ENCODE measurements at places on chromosomes 5 and 9.

DNA sequence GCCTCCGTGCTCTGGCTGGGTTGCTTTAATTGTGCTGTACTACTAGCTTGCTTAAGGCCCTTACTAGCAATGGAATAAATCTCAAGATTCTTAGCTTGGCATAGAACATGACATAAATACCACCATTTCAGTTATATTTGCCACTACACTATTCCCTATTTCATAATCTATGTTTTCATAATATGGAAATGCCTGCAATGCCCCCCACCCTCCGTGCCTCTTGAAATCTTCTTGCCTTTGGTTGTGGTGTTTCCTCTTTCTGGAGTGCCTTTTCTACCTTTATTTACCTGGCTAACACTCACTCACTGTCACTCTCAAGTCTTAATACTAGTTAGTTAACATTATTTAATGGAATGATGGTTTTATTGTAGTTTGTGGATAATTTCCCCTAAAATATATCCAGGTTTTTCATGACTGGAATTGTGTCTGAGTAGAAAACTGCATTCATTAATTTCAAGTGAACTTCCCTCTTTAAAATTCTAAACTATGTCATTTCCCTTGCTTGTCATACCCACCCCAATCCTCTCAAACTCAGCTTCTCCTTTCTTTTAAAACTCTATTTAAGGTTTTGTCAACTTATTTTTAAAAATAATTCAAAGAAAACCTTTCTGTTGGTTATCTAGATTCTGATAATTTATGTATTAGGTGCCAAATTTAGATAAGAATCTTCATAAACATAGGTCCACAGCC lies 521.7 kb upstream of the DAB2 start:
- no peak for DNase-seq

- DNase-seq, result no peak
Measured at GRCh38 chr9:116812231-116813030, 125.3 kb downstream of the TRIM32 start.

DNA sequence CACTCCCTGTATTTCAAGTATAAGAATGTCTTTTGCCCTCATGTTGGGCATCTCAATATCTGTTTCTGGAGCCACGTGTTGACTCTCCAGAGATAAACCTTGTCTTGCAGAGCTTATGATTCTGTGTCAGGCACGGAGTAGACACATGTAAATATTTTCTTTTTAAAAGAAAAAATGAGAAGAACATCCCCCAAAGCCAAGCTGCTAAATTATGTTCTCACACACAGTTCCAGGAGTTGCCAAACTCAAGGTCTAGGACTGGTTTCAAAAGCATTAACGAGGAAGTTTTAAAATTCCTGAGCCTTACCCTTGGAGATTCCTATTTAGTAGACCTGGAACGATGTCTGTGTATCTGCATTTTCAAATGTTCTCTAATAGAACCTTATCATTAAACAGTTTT lies 1228.3 kb upstream of the WWC1 start:
- DNase-seq, result no peak

GRCh38 chr5:87400305-87400899 lies 12.3 kb downstream of the CCNH start:
- DNase-seq, result no peak

- DNase-seq, result no peak
Measured at GRCh38 chr5:124901081-124901480, 154.6 kb upstream of the ZNF608 start.

DNA sequence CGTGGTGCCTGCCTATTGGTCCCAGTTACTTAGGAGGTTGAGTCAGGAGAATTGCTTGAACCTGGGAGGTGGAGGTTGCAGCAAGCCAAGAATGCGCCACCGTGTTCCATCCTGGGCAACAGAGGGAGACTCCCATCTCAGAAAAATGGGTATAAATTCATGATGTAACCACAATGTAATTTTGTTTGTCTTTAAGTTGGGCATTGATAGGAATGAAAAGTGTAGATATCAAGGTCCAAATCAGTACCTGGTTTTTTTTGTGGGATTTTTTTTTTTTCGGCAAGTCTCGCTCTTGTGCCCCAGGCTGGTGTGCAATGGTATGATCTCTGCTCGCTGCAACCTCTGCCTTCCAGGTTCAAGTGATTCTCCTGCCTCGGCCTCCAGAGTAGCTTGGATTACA lies 7.4 kb downstream of the NPM1 start:
- DNase-seq, result no peak

DNA sequence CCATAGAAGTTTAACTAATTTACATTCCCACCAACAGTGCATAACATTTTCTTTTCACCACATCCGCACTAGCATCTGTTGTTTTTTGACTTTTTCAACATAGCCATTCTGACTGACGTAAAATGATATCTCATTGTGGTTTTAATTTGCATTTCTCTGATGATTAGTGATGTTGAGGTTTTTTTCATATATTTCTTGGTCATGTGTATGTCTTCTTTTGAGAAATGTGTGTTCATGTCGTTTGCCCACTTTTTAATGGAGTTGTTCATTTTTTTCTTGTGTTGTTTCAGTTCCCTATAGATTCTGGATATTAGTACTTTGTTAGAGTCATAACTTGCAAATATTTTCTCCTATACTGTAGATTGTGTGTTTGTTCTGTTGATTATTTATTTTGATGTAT lies 163.4 kb downstream of the FER start:
- DNase-seq, result no peak

GRCh38 chr5:150306775-150307174 lies 4.1 kb upstream of the ARSI start:
- no peak for DNase-seq

- DNase-seq, result no peak
Measured at GRCh38 chr9:117034866-117035265, 347.8 kb downstream of the TRIM32 start.

Data from activated CD4-positive, alpha-beta T cell treated with anti-CD3 and anti-CD28 coated beads, Interleukin-2, amount 50 U/mL, for 24 hours (primary cell).